ENCODE measurements at places on chromosomes 2 and 18.

GRCh38 chr2:136407952-136408318 lies 290.0 kb upstream of the CXCR4 start:
- no peak for DNase-seq

- DNase-seq: no peak
Measured at GRCh38 chr2:212974692-212975091, 176.7 kb downstream of the IKZF2 start.

DNA sequence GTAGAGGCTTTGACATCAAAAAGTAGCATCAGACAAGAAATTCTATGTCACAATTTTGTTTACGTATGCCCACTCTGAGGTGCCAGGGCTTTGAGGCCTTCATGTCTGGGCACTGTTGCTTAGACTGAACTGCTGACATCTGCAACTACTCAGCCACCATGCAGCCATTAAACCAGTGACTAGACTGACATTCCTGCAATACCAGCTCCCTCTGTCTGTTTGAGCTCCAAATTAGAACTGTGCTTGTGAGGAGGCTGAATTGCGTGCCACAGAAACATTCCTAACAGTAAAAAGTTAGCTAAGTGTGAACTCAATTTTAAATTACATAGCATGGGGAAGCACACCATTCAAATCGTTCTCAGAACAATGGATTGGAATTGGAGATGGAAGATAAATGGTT lies 163.2 kb downstream of the INSIG2 start:
- no peak for DNase-seq

DNA sequence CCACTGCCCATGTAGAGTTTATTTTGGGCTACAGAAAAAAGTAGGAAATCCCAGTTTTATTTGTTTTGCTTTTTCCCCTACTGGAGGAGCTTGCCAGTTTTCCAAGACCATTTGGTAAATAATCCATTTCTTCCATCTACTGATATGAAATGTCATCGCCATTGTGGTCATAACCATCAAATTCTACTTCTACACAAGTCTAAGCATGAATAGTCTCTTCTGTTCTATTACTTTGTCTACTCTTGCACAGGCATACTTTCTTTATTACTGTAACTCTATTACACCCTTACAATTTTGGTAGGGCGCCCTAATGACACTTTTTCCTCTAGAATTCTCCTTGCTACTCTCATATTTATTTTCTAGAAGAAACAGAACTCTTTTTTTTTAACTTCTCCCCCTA lies 120.7 kb downstream of the ATAD2B start:
- no peak for DNase-seq

DNA sequence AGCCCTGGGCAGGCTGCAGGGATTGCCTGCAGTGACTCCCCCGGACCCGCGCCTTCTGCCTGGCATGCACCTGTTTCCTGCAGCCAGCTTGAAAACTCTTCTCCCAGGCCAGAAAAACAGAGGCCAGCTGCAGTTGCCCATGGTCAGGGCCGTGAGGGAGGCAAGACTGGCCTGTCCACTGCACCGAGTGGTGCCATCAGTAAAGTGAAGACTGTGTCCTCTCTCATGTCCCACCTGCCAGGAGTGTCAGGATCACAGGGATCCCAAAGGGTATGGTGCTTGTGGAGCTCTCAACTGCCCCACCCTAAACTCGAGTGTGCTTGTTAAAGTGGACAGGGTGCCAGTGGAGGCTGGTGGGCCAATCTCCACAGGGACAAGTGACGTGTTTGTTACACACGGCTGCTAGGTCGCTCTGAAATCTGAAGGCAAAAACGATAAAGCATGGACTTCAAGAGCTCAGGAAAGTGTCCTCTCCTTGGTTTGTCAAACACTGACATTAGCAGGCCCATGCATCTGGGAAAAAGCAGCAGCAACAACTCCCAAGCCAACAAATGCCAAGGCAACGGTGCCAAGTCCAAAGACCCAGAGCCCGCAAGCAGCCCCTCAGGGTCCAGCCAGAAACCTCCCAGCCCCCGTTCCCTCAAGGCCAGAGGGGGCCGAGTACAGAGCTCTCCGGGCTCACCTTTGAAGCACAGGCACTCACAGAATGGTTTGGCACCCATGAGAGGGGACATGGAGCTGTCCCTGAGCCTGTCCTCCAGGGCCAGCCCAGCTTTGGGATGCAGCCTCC lies 213.2 kb downstream of the HDAC4 start:
- DNase-seq: no peak

GRCh38 chr18:59876310-59876626 lies 23.5 kb upstream of the PMAIP1 start:
- no peak for DNase-seq

DNA sequence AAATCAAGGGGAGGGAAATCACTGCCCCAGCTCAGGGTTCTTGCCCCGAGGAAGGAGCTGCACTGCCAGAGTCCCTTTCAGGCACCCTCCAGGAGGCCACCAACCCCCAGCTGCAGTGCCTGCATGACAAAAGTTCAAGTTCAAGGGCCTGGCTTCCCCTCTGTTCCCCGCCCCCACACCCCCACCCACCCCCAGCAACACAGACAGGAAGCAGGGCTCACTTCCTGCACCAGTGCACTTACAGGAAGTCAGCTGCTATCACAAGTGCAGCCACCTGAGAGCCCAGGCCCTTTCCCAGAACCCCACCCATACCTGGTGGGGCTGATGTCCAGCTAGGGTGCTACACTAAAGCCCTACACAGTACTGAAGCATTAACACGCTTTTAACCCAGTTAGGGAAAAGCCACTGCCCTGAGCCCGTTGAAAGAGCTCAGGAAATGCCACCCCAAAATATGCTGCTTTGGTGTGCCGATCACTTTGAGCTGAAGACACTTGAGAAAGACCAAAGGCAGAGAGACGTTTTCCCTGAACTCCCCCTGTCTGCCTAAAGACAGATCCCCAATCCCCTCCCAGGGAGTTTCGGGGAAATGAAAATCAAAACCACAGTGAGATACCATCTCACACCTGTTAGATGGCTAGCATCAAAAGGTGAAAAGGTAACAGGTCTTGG lies 109.9 kb upstream of the CAB39 start:
- DNase-seq: no peak

DNA sequence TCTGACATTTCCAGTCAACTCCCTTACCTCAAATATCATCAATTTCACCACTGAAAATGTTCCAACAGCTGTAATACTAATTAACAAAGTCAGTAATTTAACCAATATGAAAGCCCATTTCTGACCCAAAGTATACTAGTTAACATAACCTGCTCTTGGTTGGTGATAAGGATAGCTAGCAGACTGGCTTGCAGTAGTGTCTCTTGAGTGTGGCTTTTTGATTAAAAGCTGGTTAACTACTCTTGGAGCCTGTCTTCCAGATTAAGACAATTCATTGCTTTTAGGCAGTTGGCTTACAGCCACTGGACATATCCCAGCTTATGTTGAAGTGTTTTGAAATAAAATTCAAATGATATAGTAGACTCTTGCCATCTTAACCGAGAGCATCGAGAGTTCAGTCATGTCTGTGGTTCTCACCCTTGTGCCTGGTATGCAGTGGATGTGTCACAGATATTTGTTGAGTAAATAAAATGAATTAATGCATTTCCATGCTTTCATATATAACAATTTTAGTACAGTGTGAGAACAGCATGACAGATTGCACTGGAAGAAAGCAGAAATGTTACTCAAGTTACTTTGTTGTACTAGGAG lies 158.1 kb downstream of the TANC1 start:
- DNase-seq: no peak

DNA sequence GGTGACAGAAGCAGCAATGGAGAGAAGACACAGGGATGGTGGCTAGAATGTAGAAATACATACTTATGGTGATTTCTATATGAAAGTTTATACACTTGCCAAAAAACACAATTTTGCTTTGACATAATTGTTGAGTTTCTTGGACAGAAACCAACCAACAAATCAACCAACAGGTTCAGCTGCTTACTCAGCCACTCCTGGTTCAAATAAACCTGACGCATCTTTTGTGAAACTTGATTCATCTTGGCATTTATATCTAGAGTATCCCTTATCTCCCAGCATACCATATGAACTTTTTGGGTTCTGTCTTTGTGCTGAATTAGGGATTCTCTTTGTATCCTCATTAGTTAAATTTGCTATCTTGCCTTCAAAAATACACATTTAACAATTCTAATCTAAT lies 54.1 kb upstream of the ERBB4 start:
- no peak for DNase-seq

GRCh38 chr2:101534149-101534611 lies 59.3 kb upstream of the RFX8 start:
- DNase-seq: no peak

- no peak for DNase-seq
Measured at GRCh38 chr18:44954257-44954656, 273.6 kb downstream of the SETBP1 start.

GRCh38 chr2:86314125-86314524 lies 23.3 kb downstream of the REEP1 start:
- DNase-seq: no peak

GRCh38 chr2:145918951-145919350 lies 1399.0 kb upstream of the ZEB2 start:
- no peak for DNase-seq

- no peak for DNase-seq
Measured at GRCh38 chr18:77065221-77065981, 67.2 kb downstream of the MBP start.

DNA sequence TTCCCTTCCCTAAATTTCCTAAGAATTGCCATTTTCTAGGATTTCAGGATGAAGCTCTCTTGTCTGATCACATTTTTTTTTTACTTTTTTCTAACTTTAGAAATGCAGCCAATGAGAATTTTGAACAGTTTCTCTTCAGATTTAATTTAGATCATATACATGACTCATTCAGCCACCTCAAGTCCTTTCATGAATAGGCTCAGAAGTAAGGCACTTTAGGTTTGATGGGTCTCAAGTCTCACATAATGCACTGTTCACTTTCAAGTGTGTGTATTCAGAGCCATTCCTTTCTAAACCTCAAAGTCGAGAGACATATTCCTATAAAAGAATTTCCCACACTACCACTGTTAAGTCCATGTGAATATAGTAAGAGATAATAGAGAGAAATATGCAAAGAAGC lies 614.1 kb upstream of the VRK2 start:
- DNase-seq: no peak

DNA sequence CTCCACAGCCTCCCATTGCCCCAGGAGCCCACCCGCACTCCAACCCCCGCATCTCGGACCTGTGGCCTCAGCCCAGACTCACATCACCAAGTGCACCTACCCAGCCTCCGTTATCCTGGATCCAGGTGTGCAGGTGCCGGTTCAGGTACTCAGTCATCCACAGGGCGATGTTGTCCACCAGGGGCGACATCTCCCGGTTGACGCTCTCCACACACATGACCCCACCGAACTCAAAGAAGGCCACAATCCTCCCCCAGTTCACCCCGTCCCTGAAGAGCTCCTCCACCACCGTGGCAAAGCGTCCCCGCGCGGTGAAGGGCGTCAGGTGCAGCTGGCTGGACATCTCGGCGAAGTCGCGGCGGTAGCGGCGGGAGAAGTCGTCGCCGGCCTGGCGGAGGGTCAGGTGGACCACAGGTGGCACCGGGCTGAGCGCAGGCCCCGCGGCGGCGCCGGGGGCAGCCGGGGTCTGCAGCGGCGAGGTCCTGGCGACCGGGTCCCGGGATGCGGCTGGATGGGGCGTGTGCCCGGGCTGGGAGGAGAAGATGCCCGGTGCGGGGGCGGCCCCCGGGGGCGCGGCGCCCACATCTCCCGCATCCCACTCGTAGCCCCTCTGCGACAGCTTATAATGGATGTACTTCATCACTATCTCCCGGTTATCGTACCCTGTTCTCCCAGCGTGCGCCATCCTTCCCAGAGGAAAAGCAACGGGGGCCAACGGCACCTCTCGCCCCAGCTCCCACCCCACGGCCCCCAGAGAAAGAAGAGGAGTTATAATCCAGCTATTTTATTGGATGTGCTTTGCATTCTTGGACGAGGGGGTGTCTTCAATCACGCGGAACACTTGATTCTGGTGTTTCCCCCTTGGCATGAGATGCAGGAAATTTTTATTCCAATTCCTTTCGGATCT lies 1.3 kb downstream of the BCL2 start:
- DNase-seq: peak; percentile 56

DNA sequence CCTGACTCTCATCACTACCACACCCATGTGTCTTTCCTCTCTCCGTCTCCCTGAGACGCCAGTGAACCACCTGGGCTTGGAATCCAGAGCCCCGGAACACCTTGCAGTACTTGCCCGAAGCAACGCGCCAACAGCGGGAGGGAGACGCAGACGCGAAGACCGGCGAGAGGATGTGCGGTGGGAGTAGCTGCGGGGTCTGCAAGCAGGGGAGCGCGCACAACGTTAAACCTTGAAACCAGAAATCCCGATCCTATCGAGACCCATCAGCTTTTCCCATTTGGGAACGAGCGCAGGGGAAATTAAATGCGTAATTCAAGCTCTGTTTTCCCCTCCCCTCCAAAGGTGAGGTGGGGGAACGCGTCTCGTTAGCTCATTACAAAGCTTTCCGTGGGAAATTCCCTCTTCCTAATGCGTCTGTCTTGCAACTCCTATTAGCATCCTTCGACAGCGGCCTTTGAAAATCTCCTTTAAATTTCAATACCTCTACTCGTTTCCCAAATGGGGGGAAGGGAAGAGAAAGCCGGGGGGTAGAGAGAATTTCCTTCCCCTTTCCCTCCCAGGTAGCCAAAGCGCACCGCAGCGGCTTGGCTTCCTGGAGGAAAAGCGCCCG lies 421 bp upstream of the CNTNAP5 start:
- no peak for DNase-seq

GRCh38 chr2:27081984-27082772 lies 3.8 kb downstream of the EMILIN1 start:
- DNase-seq: no peak

- DNase-seq: no peak
Measured at GRCh38 chr2:120435671-120436459, 89.9 kb downstream of the INHBB start.

- no peak for DNase-seq
Measured at GRCh38 chr18:47970664-47971531, 40.4 kb upstream of the SMAD2 start.

GRCh38 chr2:28405537-28405936 lies 12.9 kb downstream of the FOSL2 start:
- no peak for DNase-seq

DNA sequence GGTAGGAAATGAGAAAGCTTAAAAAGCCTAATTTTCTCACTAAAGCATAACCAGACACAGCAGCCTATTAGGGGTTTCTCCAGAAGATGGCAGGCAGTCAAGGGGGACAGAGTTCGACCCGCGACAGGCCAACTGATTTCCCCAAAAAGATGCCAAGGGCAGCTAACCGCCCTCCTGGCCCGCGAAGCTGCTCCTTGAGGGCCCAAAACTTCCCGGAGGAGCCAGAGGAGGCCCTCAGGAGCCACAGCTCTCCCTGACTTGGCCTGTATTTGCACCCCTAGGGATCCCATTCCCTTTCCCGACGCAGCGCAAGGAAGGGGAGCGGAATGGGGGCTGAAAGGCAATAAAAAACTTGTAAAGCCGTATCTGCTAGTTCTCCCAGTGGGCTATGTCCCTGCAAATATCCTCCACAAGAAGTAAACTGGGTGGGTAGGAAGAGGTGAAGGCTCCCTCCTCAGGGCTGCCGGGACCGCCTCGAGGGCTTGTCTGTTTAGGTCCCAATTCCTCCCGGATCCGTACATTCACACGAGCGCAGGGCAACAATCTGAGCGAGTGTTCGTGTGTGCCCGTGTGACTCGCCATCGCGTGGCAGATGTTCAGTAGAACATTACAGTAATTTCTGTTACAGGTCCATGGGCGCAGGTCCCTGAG lies 756 bp upstream of the NAGK start:
- no peak for DNase-seq

All from activated CD8-positive, alpha-beta memory T cell treated with anti-CD3 and anti-CD28 coated beads for 4 hours (primary cell).